ENCODE measurements at places on chromosomes 4 and X.
A peak's percentile ranks its signal among the peaks of the same experiment; 100 is the strongest.

DNA sequence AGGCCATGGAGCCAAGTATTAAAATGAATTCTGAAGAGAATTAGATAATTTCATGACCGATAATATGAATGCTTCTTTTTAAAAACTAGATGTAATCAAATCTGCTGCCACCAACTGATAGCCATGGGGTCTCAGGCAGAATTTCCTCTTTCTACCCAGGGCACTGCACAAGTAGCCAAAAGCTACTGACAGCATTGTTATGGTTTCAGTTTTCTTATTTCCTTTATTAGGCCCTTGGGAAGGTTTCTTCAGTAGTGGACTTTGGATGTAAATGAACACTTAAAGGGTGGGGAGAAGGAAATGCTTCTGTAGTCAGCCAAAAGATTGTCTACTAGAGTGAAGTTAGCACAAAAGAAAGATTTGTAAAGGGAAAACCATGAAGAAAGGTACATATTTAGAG, 686.0 kb downstream of the ADGRL3 start:
- DNase-seq = no peak

DNA sequence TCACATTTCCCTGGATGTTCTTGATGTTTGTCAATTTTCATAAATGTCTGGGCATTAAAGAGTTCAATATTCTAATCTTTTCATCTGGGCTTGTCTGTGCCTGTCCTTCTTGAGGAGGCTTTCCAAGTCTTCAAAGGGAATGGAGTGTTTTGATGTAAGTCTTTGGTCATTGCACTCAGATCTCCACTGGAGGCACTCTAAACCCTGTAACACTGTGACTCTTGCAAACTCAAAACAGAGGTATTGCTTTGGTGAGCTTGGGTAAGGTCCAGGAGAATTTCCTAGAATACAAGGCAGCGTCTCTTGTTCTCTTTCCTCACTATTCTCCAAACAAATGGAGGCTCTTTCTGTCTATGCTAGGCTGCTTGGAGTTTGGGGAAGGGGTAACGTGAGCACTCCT, 1118.1 kb upstream of the PABPC4L start:
- no peak for DNase-seq

DNA sequence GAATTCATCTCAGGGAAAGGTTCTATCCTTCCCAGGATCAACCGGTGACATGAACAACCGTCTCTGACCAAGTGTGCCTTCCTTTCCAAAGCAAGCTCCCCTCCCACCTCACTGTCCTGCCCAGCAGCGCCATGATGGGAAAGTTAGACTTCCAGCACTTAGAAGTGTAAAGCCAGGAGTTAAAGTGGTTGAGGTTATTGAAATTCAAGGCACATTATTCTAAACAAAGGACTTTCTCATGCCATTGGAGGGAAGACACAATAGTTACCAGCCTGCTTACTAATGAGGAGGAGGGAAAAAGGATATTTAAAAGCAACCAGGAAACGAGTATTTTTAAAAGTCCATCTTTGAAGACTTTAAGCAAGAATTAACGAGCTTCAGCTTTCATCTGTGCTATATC, 96.8 kb downstream of the NSUN7 start:
- DNase-seq = no peak

GRCh38 chr4:4554234-4554633, 12.4 kb upstream of the STX18 start:
- no peak for DNase-seq

DNA sequence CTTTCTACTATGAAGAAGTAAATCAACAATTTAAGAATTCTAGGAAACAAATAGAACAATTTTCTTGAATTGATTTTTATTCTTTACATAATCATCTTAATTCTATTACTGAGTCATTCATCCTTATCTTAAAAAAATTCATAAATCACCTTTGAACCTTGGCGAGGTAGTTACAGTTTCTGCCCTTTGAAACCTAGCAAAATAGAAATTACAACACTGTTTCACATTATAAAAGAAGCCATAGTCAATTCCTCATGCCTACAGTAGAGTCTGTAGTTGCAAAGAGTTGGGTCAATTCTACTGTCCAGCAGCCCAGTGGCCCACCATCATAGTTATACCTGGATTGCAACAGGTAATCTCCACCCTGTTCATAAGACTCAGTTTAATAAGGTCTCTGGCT, 7.3 kb downstream of the SMIM31 start:
- no peak for DNase-seq

- no peak for DNase-seq
These were observed 145.0 kb upstream of the AADAT start for GRCh38 chr4:170234800-170235199.

GRCh38 chr4:113781439-113782040, 20.0 kb upstream of the CAMK2D start:
- peak; percentile 41 for DNase-seq

DNA sequence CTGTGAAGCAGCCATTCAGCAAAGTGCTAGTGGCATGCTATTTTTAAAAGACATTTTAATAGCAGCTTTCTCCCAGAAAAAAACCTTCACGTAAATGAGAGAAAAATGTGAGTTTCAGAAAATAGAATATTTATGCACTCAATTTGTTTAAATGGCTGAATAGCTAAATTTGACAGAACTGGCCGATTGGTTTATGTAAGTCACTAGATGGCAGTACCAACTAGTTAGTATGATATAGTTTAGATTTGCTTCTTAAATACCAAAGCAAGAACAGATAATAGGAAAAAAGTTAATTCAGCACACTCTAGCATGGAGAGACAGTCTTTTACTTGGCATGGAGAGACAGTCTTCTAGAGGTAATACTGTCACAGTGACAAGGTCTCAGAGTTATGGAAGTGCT, 250.1 kb downstream of the SNCA start:
- DNase-seq = peak; percentile 28

- no peak for DNase-seq
These were observed 75.6 kb downstream of the CLDN22 start for GRCh38 chr4:183244506-183244905.

DNA sequence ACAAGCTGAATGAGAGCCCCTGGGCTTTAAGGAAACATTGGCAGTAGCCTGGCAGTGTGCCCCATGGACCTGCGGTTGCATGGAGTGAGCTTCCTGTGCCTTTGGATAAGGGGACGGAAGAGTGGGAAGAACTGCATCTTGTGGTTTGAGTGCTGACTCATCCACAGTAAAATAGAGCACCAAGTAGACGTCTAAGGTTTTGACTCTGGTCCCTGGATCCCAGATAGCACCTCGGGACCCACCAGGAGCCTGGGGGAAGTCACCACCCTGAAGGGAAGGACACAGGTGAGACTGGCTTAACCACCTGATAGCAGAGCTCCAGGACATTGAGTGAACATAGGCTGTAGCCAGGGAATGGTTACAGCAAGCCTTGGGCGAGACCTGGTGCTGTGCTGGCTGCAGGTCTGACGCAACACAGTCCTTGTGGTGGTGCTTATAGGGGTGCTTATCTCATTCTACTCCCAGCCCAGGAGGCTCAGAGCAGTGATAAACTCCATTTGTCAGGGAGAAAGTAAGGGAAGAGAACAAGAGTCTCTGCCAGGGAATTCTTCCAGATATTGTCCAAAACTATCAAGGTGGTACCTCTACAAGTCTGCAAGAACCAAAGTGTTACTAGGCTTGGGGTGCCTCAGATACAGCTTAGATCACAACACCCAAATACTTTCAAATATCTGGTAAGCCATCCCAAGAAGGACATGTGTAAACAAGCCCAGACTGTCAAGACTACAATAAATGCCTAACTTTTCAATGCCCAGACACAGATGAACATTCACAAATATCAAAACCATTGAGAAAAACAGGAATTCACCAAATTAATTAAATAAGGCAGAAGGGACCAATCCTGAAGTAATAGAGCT, 123.6 kb upstream of the TET2 start:
- peak; percentile 5 for DNase-seq

DNA sequence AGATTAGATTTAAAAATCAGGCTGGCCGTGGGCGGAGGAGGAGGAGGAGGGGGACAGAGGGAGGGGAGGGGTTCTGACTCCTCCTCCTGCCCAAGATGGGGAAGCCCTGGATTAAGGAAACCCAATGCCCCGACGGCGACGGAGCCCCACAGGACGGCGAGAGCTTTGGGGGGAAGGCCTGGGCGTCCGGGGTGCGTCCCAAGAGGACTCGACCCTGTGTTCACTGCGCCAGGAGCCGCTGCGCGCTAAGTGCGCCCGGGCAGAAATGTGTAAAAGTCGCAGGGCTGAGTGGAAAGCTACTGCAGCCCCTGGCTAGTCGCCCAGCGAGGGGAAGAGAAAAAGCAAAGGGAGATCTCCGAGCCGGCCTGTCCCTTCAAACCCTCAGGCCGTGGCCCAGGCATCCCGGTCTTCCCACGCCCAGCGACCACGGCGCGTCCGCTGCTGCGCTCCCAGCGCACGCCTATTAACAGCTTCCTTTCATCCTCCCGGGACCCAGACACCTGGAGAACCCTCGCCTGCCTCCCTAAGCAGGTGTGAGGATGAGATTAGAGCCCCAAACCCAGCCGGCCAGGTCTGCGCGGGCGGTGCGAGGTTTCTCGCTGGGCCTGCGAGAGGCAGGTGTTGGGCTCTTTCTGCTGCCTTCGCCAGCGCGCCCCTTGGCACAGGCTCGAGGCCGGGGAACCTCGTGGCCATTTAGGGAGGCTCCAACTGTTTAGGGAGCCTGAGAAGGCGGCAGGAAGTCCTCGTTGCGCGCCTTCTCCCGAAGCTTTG, 1.4 kb upstream of the RPS6KA3 start:
- DNase-seq = peak; percentile 59

- DNase-seq = peak; percentile 23
These were observed 11.8 kb upstream of the CLDN24 start for GRCh38 chr4:183333983-183334382.

DNA sequence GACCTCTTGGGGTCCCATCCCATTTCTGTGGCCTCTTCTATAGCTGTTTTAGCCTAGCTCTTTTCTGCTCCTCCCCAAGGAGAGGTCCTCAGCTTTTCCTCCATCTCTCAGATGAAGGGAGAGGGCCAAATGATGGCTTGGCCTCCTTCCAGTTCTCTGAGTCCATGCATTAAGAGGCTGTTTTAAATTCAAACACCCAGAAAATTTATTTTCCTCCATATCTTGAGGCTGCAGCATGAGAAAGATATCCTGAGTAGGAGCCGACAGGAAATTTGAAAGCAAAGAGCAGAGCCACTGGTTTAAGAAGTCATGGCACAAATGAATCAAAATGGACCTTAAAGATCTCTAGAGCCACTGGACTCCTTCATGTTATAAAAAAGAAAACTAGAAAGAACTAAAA, 558.8 kb downstream of the MID1IP1 start:
- DNase-seq = no peak

- peak; percentile 89 for DNase-seq
These were observed 743 bp upstream of the NRK start for GRCh38 chrX:105821471-105822121.

DNA sequence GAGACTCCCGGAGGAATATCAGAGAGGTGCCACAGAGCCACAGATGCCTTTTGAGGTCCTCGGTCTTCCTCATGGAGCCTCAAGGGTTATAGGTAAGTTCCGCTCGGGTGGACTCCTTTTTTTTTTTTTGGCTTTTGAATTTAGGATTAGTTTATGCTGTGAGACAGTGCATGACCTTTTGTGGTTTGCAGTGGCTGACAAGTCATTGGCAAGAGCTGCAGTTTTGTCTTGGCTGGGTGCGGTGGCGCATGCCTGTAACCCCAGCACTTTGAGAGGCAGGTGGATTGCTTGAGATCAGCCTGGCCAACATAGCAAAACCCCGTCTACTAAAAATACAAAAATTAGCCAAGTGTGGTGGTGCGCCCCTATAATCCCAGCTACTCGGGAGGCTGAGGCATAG, 4.5 kb upstream of the GRSF1 start:
- no peak for DNase-seq

DNA sequence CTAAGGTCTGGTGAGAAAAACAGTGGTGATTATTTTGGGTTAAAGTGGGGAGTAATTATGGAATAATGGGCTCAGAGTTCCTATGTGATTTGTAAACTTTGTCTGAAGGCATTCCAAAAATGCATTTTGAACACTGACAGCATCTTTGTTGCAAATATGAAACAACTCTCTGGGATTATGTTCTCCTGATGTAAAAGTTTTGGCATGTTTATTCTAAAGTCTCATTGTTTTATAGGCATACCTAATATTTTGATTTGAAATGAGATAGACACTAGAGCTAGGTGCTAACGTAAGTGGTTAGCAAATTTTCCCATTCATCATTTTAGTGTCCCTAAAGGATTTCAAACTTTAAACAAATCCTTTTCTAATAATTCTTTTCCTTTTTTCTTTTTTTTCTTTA, 140.9 kb upstream of the ANXA3 start:
- DNase-seq = no peak

GRCh38 chrX:40947276-40947675, 138.0 kb upstream of the USP9X start:
- DNase-seq = peak; percentile 45

GRCh38 chrX:69959712-69960111, 90.0 kb downstream of the AWAT2 start:
- no peak for DNase-seq

DNA sequence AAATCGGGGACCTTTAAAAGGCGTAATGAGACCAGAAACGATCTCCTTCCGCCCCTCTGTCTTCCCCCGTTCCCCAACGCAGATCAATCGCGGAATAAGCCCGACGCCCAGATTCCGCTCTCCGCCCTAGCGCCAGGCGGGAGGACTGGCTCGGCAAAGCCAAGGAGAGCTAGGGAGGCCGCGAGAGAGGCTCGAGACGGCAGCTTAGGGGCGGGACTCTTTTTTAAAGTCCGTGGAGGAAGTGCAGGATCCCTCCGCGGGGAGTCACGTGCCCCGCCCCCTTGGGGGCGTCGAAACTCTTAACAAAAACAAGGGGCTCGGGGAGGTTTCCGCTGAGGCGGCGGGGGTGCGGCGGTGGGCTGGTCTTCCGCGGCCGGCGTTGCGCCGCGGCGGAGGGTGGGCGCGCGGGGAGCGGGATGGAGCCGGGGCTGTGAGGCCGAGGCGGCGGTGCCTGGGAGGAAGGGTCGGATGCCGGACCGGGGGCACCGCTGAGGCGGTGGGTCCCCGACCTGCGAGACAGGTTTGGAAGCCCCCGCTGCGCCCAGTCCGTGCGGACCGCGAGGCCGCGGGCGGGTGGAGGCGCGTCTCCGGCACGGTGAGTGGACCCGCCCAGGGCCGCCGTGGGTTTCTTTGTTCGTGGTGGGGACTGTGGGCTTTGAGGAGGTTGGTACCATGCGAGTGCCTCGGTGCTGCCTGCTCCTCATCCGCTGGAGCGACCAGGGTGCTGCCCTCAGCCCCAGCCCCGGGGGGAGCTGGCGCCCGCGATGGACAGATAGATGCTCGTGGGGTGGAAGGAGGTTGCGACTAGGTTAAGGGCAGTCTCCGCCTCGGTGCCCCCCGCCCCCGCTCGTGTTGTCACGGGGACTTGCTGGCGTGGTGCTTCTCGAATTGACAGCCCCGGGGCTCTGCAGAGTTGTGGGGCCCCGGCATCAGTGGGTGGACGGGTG, at the start of gene CCNG2:
CCNG2 (plus strand) TSS at position 296 of the 947 bp plus-strand sequence. CDS start 1,326 bp downstream, outside the sequence.
- DNase-seq = peak; percentile 97

GRCh38 chr4:3634894-3635820, 102.9 kb upstream of the LRPAP1 start:
- no peak for DNase-seq

- peak; percentile 23 for DNase-seq
These were observed 119.2 kb upstream of the MAB21L2 start for GRCh38 chr4:150462743-150463142.

GRCh38 chrX:37860721-37861120, 13.3 kb upstream of the DYNLT3 start:
- no peak for DNase-seq
